ENCODE measurements at places on chromosomes 4 and X. TPM values are rescaled to one million over a fixed set of nuclear protein-coding genes. Genes with fewer than 3 reads are reported as not detected.

DNA sequence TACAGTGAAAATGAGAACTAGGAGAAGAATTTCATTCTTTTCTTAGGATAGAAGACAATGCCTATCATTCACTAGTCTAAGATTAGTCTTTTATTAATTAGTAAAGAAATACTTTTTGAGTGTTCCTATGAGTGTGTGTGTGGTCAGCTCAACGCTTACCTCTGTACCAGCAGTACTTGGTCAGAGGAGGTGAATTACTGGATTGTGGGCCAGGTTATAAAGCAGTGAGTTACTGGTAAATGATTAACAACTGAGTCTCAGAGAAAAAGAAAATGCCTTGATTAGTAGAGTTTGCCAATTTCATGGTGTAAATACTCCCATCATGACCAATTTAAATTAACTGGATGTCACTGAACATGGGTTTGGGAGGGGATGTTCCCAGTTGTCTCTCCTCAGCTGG lies 444.6 kb downstream of the STIM2 start:
- H3K36me3 ChIP-seq: no peaks in the 10 kb centered on the region
- DNase-seq: no peak
- H3K4me3 ChIP-seq: no peak overlapping the region
- H3K4me1 ChIP-seq: no peaks in the 10 kb centered on the region

GRCh38 chr4:82230306-82230705 lies 143.5 kb downstream of the HNRNPD start:
- no peak overlapping the region for H3K27ac ChIP-seq
- no peak overlapping the region for H3K4me3 ChIP-seq
- H3K36me3 ChIP-seq: no peaks in the 10 kb centered on the region
- no peaks in the 10 kb centered on the region for H3K27me3 ChIP-seq
- H3K4me1 ChIP-seq: no peaks in the 10 kb centered on the region
- DNase-seq: no peak

DNA sequence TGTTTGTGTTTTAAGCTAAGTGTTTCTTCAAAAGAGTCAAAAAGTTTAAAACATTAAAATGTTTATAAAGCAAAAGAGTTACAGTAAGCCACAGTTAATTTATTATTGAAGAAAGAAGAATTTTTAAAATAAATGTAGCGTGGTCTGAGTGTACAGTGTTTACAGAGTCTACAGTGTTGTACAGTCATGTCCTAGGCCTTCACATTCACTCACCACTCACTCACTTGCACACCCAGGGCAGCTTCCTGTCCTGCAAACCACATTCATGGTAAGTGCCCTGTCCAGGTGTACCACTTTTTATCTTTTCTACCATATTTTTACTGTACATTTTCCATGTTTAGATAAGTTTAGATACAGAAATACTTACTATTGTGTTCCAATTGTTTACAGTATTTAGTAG lies 239.7 kb upstream of the AGA start:
- no peaks in the 10 kb centered on the region for H3K36me3 ChIP-seq
- no peak overlapping the region for H3K4me3 ChIP-seq
- no peak overlapping the region for H3K27ac ChIP-seq
- H3K27me3 ChIP-seq: no peaks in the 10 kb centered on the region

DNA sequence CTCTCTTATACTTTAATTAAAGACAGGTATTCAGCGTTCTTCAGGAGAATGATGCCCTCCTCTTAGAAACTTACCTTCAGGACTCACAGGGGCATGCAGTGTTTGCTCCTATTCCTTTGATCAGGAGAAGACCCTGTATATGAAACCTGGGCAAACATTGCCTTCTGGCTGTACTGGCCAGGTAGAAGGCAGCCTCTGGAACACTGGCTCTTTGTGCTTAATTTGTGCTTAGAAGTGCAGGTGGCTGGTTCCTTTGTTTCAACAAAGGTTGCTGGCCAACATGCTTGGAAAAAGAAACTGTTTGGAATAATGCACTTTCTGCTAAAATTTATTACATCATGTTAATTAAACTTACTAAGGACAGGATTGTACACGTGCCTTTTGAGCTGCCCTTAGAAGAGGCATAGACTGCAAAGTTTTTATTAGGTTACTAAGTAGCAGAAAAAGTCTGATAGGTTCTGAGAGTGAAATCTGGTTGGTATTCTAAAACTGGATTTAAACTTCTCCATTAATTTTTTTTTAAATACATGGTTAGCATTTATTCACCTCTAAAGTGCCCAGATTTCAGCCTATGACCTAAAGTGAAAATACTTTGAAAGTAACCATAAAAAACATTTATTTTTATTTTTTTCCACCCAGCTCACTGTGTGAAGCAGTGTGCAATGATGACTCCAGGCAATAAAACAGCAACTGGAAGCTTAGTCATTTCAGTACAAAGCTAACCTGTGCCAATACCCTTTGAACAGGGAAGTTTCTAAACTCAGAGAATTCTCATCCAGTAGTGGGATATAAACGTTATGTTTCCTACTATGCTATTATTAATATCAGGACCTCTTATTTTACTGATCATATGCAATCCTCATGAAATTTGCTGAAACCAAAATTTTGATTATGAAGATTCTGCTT lies 11.3 kb downstream of the RASSF6 start:
- no peaks in the 10 kb centered on the region for H3K36me3 ChIP-seq
- H3K27me3 ChIP-seq: no peaks in the 10 kb centered on the region
- no peak overlapping the region for H3K27ac ChIP-seq
- H3K4me3 ChIP-seq: no peak overlapping the region
- no peaks in the 10 kb centered on the region for H3K4me1 ChIP-seq
- DNase-seq: peak; percentile 74

GRCh38 chr4:153440475-153440874 lies 25.7 kb upstream of the TMEM131L start:
- H3K27me3 ChIP-seq: no peaks in the 10 kb centered on the region
- no peaks in the 10 kb centered on the region for H3K4me1 ChIP-seq
- H3K36me3 ChIP-seq: no peaks in the 10 kb centered on the region
- no peak overlapping the region for H3K27ac ChIP-seq

GRCh38 chr4:71262161-71262560 lies 76.7 kb upstream of the SLC4A4 start:
- peaks cover 17% of the 10 kb centered on the region for H3K4me1 ChIP-seq
- no peaks in the 10 kb centered on the region for H3K27me3 ChIP-seq
- H3K4me3 ChIP-seq: no peak overlapping the region
- no peaks in the 10 kb centered on the region for H3K36me3 ChIP-seq
- H3K27ac ChIP-seq: peak overlapping the region; percentile 65

GRCh38 chr4:173046818-173047217 lies 121.8 kb upstream of the GALNT7 start:
- no peaks in the 10 kb centered on the region for H3K27me3 ChIP-seq
- H3K36me3 ChIP-seq: no peaks in the 10 kb centered on the region
- peak; percentile 37 for DNase-seq
- no peak overlapping the region for H3K27ac ChIP-seq

DNA sequence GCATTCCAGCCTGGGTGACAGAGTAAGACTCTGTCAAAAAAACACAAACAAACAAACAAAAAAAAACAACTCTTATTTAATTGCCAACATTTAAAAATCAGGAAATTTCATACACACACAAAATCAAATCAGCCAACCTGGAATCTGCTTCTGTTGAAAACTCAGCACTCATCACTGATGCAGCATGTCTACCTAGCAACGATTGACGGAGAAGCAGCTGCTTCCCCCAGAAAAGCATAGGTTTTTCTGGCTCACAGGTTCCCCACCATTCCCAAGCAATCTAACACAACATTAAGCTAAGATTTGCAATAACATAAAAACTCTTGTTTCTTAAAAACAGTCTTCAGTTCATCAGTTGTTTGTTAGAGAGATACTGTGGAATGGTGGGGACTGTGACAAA lies 143.6 kb downstream of the DHX15 start:
- no peaks in the 10 kb centered on the region for H3K4me1 ChIP-seq
- no peaks in the 10 kb centered on the region for H3K27me3 ChIP-seq
- no peak overlapping the region for H3K27ac ChIP-seq
- no peak overlapping the region for H3K4me3 ChIP-seq
- no peaks in the 10 kb centered on the region for H3K36me3 ChIP-seq

GRCh38 chr4:62006108-62006507 lies 806.0 kb downstream of the ADGRL3 start:
- no peaks in the 10 kb centered on the region for H3K36me3 ChIP-seq
- H3K4me1 ChIP-seq: no peaks in the 10 kb centered on the region
- no peak overlapping the region for H3K4me3 ChIP-seq
- no peak for DNase-seq
- H3K27me3 ChIP-seq: no peaks in the 10 kb centered on the region

GRCh38 chr4:82629238-82630000 lies 67.6 kb upstream of the TMEM150C start:
- no peak overlapping the region for H3K27ac ChIP-seq
- H3K4me1 ChIP-seq: no peaks in the 10 kb centered on the region
- no peaks in the 10 kb centered on the region for H3K36me3 ChIP-seq
- H3K4me3 ChIP-seq: no peak overlapping the region

DNA sequence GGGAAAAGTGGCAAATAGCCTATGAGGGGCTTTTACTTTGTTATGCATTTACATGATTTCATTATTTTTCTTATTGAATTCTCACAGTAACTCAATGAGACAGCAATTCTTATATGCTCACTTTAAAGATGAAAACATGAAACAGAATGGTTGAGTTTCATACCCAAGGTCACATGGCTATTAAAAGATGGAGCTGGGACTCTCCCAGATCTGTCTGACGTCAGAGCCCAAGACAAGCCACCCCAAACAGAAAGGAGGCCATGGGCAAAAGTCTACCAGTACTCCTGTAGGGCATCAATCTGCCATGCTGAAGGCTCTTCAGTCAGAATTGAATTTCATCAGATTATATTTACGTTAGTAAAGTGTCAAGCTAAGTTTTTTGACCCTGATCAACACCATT lies 13.2 kb downstream of the HSD17B11 start:
- peaks cover under 1% of the 10 kb centered on the region for H3K36me3 ChIP-seq
- no peak overlapping the region for H3K4me3 ChIP-seq
- no peak for DNase-seq

DNA sequence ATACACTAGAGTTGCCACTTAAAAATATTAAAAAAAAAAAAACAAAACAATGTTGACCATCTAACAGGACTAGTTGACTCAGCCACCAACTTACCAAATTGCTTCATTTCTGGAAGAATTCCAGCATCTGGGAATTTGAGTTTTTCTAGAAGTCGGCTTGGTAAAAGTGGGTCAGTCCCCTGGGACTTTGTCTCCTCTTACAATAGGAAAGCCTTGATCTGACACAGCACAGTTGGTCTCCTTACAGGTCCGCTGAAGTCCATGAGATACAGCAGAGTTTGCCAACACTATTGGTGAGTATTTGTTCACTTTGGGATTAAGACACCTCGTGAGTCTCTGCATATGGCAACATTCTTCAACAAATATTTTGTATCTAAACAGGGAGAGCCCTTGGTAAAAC lies 18.2 kb upstream of the DDIT4L start:
- no peaks in the 10 kb centered on the region for H3K36me3 ChIP-seq
- DNase-seq: no peak
- no peak overlapping the region for H3K27ac ChIP-seq
- H3K4me3 ChIP-seq: no peak overlapping the region

GRCh38 chr4:25160714-25161592 lies 704 bp upstream of the SEPSECS start:
- no peaks in the 10 kb centered on the region for H3K36me3 ChIP-seq
- H3K27ac ChIP-seq: peak overlapping the region; percentile 91
- peaks cover 2% of the 10 kb centered on the region for H3K4me1 ChIP-seq
- H3K4me3 ChIP-seq: peak overlapping the region; percentile 86
- no peaks in the 10 kb centered on the region for H3K27me3 ChIP-seq

GRCh38 chr4:168059251-168059650 lies 33.1 kb upstream of the ANXA10 start:
- H3K27me3 ChIP-seq: no peaks in the 10 kb centered on the region
- peak; percentile 67 for DNase-seq
- no peak overlapping the region for H3K27ac ChIP-seq
- no peak overlapping the region for H3K4me3 ChIP-seq
- H3K4me1 ChIP-seq: no peaks in the 10 kb centered on the region
- H3K36me3 ChIP-seq: no peaks in the 10 kb centered on the region

- no peaks in the 10 kb centered on the region for H3K36me3 ChIP-seq
- H3K27ac ChIP-seq: no peak overlapping the region
- H3K4me1 ChIP-seq: no peaks in the 10 kb centered on the region
- H3K27me3 ChIP-seq: no peaks in the 10 kb centered on the region
Measured at GRCh38 chr4:168394556-168394955, 76.0 kb upstream of the DDX60 start.

- no peak overlapping the region for H3K4me3 ChIP-seq
- no peaks in the 10 kb centered on the region for H3K36me3 ChIP-seq
- no peaks in the 10 kb centered on the region for H3K4me1 ChIP-seq
- DNase-seq: no peak
Measured at GRCh38 chr4:170278460-170278859, 188.7 kb upstream of the AADAT start.

FOXR2 gene
- total RNA-seq: not detected

TMPRSS11B gene
- not detected for total RNA-seq

MTM1 gene
- 10.0 TPM for total RNA-seq

EPGN gene
- total RNA-seq: 0.26 TPM

RENBP gene
- total RNA-seq: 5.4 TPM
